ENCODE measurements at places on chromosomes 6 and 20.

GRCh38 chr20:37755665-37756064 is 61.8 kb downstream of the CTNNBL1 start:
- peak; percentile 26 for DNase-seq

DNA sequence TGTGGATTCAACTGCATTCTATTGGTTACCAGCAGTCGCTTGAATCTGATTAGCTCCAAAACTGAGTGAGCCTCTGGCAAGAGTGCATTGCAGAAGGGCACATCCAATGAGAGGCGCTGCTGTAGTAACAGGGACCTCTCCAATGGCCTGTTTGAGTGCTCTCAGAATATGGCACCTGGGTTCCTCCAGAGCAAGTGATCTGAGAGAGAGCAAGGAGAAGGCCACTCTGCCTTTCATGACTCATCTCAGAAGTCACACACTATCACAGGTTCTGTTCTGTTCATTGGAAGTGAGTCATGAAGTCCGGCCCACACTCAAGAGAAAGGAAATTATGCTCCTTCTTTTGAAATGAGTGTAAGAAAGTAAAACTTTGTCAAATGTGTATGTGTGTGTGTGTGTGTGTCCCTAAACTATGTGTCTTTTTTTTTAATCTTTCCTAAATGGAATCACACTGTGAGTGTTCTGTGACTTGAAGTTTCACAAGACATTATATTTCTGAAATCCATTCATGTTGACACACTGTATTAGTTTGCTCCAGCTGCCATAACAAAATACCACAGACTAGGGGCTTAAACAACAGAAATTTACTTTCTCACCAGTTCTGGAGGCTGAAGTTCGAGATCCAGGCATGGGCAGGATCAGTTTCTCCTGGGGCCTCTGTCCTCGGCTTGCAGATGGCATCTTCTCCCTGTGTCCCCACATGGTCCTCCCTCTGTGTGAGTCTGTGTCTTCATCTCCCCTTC is 138.3 kb upstream of the CDYL start:
- DNase-seq: no peak

DNA sequence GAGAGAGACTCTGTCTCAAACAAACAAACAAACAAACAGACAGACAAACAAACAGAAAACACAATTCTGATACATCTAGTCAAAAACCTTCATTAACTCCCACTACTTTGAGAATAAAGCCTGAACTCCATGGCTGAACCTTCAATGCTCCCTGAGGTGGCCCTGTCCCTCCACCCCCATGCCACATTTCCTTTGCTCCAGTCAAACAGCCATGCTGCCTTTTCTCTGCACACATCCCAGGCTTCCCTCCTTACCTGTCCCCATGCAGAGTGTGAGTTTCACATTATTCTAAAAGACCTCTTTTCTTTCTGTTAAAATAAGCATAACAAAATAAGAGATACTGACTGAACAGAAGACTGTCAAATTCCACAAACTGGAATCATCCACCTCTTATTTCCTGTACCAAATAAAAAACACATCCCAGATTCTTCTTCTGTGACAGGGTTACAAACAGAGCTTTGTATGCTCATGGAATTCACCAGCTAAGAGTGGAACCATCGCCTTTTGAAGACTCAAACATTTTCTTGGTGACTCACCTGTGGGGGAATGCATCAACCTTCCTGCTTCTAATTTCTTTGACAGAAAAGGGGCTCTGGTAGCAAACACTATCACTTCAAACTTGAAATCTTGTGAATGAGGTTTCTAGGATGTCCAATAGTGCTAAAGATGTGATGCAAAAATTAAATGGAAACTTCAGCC is 71.0 kb upstream of the SLC22A16 start:
- DNase-seq: no peak

- DNase-seq: no peak
Observed at GRCh38 chr6:124757560-124757959, 204.7 kb upstream of the RNF217 start.

- no peak for DNase-seq
Observed at GRCh38 chr6:124753562-124754105, 208.6 kb upstream of the RNF217 start.

GRCh38 chr20:38187517-38187916 is 22.4 kb upstream of the TGM2 start:
- DNase-seq: no peak

GRCh38 chr6:56604186-56604585 is 38.5 kb downstream of the DST start:
- DNase-seq: no peak

DNA sequence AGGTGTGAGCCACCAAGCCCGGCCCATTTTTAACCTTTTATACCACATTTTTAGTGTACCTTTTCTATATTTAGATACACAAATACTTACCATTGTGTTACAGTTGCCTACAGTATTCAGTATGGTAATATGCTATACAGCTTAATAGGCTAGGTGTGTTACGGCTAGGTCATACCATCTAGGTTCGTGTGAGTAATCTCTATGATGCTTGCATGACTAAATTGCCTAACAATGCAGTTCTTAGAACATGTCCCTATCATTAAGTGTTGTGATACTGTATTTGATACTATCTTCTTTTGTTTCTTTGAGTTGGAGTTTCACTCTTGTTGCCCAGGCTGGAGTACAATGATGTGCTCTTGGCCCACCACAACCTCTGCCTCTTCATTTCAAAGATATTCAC is 387.7 kb upstream of the SASH1 start:
- no peak for DNase-seq

DNA sequence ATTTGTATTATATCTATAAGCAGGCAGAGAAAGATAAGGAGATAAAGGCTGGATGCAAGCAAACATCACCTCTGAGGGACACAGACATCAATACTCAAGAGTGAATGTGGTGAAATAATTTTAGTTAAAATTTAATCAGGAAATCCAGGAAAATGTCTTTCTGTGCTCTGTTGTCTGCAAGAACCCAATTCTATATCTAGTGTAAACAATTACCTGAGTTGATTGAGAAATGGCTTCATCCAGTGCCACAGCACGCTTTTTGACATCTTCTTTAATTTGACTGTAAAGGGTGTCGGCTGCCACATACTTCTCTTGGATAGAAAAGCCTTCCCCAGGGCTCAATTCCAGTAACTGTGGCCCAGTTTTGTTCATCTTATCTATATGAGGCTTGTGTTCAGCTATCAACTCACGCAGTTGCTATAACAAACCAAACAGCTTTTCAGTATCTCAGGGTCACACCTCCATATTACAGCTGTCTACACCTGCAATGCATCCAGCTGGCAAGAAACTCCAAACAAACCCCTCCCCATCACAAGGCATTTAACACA is 131.6 kb downstream of the DST start:
- no peak for DNase-seq

DNA sequence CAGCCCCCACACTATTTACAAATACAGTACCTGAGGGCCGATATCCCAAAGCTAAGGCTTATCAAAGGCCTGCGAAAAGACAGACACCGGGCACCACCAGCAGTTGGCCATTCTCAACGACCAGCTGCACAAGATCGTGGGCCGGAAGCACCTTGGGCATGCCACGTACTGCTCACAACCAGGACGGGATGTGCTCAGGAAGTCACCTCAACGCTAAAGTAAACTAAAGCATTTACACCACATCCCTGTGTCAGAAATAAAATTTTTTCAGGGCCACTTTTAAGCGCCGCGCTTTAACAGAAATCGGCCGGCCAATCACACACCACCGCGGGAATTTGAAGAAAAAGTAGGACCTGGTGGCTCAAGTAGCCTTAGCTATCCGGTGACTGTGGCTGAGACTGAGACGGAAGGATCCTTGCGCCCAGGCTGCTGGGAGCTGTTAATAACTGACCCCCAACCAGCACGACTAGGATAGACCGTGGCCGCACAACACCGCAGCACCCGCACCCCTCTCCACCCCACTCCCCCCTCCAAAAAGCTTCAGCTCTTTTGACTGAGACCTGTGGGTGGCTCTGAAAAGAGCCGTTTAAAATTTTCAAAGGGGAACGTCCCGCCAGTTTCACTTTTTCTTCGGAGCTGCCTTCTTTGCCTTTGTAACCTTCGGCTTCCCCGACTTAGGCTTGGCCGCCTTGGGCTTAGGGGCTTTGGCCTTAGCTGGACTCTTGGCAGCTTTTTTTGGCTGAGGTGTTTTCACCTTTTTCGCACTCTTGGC is 131.2 kb upstream of the BTN3A2 start:
- peak; percentile 42 for DNase-seq

DNA sequence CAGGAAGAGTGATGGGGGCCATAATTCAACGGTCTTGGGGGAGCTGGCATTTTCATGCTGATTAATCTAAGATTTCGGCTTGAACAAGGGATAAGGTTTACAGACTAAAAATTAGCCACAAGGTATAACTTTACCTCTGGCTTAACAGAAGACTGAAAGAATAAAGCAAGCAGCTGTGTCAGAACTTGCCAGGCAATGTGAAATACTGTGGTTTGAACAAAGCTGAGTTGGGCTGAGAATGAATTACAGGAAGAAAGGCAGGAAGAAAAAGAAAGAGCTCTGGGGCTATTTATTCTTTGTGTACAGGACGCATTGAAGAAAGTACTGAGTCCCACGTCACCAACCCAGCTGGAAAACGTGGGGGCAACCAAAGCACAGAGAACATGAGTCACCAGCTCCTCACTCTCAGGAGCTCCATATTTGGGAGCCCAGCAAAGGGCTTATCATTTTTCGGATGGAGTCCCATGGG is 121.5 kb upstream of the NEDD9 start:
- no peak for DNase-seq

GRCh38 chr20:25372584-25373336 is 17.9 kb downstream of the ABHD12 start:
- no peak for DNase-seq

GRCh38 chr6:152750694-152751093 is at the start of gene VIP:
TSS of gene VIP (plus strand) at chr6:152750797. CDS start at chr6:152752178, 1,381 bp downstream.
- DNase-seq: peak; percentile 52

GRCh38 chr6:73704260-73704659 is 8.3 kb downstream of the CD109 start:
- DNase-seq: peak; percentile 53

DNA sequence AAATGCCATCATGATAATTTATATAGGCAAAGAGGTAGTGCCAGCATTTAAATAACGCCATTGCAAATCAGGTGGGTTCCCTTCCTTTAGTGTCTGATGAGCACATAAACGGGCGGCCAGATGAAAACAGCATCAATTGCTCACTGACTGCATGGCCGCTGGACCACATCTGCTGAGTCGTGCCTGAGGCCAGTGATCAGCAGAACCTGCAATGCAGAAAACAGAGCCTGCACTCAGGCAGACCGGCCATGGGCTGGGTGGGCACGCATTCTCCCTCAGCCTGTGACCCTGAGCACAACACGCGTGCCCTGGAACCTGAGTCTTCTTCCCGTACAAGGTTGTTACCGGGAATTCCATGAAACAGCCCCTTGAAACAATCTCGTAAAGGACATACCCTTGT is 144.0 kb upstream of the THBS2 start:
- DNase-seq: no peak

- peak; percentile 74 for DNase-seq
Observed at GRCh38 chr20:48657426-48658197, 170.2 kb downstream of the PREX1 start.

GRCh38 chr6:54786154-54786553 is 60.4 kb upstream of the FAM83B start:
- DNase-seq: no peak

DNA sequence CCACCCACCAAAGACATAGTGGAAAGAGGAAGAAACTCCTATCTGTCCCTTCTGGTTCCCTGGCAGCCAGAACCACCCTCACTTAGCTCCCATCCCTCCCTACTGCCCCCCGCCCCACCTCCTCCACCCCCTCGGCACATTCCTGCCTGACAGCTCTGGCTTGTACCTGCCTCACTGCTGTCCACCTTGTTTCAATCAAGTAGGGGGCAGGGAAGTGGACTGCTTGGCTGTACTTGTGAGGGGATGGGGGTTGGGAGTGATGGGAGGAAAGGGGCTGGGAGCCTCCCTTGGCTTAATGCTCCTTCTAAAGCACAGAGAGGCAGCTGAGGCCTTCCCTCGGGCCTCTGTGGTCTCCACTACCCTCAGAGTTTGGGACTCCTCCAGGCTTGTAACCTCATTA is 22.1 kb upstream of the ZNF76 start:
- DNase-seq: no peak

DNA sequence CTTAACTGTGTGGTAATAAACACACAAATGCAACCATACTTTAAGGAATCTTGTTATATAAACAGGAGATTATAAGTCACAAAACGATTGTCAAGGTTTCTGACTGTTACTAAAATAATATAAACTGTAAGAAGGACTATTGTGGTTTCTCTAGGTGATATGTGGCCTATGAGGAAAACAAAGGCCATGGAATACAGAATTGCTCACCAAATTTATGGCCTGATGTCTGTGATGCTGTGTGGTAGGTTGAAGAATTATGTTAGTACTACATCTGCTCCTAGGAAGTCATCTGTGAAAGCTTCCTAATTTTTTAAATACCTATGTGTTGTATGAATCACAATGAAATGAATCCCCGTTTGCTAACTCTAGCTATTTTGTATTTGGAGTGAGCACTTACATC is 875.4 kb upstream of the MAP3K7 start:
- DNase-seq: no peak

GRCh38 chr6:14082771-14083170 is 34.8 kb upstream of the CD83 start:
- DNase-seq: no peak

DNA sequence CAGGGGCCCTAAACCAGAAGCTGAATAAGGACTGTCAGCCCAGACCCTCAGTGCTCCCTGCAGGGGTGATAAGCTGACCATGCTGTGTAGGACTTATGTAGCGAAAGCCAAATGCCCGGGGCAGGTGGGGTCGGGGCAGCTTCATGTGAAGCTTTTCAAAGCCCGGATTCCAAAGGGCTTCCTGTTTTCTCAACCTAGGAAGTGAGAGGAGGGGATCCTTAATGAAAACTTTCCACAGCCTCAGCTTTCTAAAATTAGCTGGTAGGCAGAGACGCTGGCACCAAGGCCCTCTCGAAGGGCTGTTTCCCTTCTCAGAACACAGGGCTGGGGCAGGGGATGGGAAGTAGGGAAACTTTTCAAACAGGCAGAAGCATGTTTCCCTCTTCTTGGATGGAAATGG is 148.9 kb downstream of the NFATC2 start:
- no peak for DNase-seq

DNA sequence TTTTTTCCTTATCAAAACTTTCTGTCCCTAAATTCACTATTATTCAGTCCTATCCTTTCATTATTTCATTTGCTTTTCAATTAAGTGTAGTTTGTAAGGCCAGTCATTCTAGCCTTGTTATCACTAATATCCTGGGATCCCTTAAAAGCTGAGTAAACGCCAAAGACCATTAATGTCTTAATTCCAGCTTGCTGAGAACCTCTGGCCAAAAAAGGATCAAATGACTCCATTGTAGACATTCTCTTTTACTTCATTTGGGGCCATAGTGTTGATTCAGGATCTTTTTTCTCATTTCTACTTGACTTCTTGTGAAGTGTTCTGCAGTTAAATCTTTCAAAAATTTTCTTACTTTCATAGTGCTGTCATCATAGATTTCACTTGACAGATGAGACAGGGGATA is 379.7 kb downstream of the LAMA2 start:
- DNase-seq: no peak

- no peak for DNase-seq
Observed at GRCh38 chr20:53805895-53806384, 212.3 kb upstream of the ZNF217 start.

- no peak for DNase-seq
Observed at GRCh38 chr20:62226707-62227590, 6.9 kb upstream of the HRH3 start.

GRCh38 chr20:56372850-56373249 is 14.1 kb downstream of the FAM210B start:
- DNase-seq: no peak

GRCh38 chr6:123526128-123526527 is 110.6 kb downstream of the TRDN start:
- DNase-seq: no peak

Measured in Kasumi-1 (cell line).